ENCODE measurements at places on chromosomes 12 and 14. TPM values are rescaled to one million over a fixed set of nuclear protein-coding genes. Genes with fewer than 3 reads are reported as not detected.

DNA sequence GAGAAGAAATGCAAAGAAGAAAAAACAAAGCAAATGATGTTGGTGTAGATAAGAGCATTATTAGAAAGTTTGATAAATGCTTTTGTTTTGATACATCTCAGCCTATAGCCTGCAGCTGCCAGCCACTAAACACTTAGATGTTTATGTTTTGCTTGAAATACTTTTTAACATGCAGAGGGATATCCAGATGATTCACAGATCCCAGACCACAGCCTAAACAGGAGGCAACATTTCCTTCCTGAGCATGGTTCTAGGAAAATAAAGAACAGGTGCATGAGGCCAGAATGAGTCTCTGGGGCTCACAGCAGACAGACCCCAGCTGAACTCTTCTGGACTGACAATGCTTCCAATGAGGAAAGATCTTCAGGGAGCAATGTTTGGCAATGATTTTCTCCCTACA is 103.7 kb upstream of the EEA1 start:
- no peak for DNase-seq

IAPP gene
- polyA plus RNA-seq = 0.07 TPM

NKX2-8 gene
- not detected for polyA plus RNA-seq

DNA sequence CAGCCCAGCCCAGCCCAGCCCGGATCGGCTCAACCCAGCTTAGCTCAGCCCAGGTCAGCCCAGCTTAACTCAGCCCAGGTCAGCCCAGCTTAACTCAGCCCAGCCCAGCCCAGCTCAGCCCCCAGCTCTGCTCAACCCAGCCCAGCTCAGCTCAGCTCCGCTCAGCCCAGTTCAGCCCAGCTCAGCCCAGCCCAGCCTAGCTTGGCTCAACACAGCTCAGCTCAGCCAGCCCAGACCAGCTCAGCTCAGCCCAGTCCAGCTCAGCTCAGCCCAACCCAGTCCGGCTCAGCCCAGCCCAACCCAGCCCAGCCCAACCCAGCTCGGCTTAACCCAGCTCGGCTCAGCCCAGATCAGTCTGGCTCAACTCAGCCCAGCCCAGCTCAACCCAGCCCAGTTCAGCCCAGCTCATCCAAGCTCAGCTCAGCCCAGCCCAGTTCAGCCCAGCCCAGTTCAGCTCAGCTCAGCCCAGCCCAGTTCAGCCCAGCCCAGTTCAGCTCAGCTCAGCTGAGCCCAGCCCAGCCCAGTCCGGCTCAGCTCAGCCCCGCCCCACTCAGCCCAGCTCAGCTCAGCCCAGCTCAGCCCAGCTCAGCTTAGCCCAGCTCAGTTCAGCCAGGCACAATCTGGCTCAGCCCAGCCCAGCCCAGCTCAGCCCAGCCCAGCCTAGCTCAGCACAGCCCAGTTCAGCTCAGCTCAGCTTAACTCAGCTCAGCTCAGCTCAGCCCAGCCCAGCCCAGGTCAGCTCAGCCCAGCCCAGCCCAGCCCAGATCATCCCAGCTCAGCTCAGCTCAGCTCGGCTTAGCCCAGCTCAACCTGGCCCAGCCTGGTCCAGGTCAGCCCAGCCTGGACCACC is 331.7 kb downstream of the TMEM121 start:
- peak; percentile 53 for DNase-seq

GRCh38 chr12:4292341-4293073 is 18.9 kb downstream of the CCND2 start:
- DNase-seq = no peak

GRCh38 chr12:31603546-31604009 is 12.6 kb upstream of the DENND5B start:
- DNase-seq = no peak

DNA sequence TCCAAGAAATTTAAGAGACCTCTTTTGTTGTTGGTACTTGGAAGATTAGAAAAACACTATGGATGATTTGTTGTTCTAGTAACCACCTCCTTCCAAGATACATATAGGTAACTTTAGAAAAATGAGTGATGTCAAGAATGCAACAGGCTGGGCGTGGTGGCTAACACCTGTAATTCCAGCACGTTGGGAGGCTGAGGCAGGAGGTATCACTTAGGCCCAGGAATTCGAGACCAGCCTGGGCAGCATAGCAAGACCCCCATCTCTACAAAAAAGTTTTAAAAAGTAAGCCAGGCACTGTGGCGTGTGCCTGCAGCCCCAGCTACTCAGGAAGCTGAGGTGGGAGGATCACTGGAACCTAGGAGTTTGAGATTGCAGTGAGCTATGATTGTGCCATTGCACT is 97.8 kb downstream of the PCNX1 start:
- DNase-seq = no peak

- no peak for DNase-seq
Measured at GRCh38 chr12:12559719-12560296, 2.9 kb downstream of the DUSP16 start.

ASB2 gene
- polyA plus RNA-seq = 460 TPM

TEAD4 gene
- polyA plus RNA-seq = 88.7 TPM

RPGRIP1 gene
- 0.15 TPM for polyA plus RNA-seq

KLRF1 gene
- polyA plus RNA-seq = 0.09 TPM

DNA sequence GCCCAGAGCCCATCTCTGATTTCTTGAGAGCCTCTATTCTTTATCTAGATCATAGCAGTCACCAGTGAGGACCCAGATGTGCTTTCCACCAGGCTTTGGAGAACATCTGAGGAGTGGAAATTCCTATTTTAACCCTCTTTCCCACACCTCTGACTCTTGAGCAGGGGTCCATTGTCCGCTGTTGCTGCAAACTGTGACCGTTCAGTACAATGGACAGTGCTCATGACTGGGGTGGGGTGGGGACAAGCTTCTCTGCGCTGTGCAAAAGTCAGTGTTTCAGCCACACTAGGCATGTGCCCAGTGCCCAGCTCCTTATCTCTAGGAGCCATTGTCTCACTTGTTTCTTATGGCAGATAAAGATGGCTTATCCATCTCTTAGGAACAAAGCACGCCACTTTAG is 16.9 kb upstream of the KRT7 start:
- DNase-seq = no peak

DNA sequence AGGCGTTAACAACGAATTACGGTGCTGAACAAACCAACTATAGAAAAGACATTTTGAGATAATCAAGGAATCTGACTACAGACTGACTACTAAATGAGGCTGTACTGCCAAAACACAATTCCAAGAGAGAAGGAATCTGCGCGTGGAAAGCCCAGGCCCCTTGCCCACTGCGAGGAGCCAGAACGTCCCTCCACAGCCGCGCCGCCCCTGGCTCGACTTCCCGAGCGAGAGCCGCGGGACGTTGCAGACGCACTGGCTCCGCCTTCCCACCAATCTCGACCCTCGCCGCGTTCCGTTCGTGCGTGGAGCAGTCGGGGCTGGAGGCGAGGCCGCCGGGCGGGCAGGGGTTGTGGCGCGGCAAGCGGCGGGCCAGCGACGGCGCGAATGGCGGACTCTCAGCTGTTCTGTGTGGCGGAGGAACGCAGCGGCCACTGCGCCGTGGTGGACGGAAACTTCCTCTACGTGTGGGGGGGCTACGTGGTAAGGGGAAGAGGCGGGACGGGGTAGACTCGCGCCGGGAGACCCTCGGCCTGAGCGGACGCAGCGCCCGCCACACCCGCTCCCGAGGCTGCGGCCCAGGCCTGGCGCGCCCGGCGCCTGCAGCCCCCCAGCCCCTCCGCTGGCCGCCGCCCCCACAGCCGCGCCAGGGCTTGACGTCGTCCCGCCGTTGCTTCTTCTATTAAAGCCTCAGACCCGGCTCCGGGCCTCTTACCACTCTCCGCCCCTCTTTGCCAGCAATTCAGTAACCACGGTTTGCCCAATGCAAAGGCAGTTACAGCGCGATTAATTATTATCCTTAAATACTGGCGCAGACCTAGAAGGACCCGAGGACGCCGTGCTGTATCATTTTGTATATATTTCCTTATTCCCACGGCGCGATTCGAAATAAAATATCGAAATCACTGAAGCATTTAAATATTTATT is at the start of gene KLHDC1:
KLHDC1 (plus strand) TSS at position 310 of the 924 bp plus-strand sequence; CDS start at position 385, 75 bp downstream.
- peak; percentile 94 for DNase-seq

C14orf93 gene
- polyA plus RNA-seq = 1.7 TPM

DNA sequence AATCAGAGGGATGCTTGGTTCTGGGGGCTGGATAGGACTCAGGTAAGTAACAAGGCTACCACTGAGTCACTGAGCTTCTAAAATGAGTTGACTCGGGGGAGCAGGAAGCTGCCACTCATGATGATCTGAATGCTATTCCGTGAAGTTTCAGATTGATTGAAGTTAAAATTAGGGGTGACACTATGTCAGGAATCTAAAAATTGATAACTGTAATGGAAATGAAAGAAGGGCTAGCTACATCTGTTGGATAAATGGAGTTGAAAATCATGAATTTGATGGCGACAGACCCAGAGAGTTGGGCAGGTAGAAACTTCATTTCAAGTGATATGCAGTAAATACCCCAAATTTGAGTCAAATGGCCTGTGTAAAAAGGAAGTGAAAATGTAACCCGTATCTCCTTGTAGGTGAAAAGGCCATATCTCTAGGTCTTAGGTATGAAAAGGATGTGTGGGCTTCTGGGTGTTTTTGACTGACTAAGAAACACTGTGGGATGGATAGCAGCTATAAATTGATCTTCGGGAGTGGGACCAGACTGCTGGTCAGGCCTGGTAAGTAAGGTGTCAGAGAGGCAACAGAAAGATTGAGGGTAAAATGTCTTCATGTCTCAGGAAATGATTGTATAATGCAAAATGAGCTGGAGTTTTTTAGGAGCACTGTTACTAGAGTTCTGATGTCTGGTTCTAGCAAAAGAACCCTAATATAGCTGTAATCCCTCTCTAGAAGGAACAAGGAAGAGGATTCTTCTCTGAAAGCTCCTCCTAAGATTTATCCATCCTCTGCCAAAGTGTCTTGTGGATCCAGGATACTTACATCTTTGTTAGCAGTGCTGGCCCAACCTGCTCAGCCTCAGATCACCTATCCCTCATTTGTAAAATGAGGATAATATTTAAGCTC is 57.3 kb downstream of the DAD1 start:
- DNase-seq = no peak

OSGEP gene
- polyA plus RNA-seq = 24.3 TPM

DNA sequence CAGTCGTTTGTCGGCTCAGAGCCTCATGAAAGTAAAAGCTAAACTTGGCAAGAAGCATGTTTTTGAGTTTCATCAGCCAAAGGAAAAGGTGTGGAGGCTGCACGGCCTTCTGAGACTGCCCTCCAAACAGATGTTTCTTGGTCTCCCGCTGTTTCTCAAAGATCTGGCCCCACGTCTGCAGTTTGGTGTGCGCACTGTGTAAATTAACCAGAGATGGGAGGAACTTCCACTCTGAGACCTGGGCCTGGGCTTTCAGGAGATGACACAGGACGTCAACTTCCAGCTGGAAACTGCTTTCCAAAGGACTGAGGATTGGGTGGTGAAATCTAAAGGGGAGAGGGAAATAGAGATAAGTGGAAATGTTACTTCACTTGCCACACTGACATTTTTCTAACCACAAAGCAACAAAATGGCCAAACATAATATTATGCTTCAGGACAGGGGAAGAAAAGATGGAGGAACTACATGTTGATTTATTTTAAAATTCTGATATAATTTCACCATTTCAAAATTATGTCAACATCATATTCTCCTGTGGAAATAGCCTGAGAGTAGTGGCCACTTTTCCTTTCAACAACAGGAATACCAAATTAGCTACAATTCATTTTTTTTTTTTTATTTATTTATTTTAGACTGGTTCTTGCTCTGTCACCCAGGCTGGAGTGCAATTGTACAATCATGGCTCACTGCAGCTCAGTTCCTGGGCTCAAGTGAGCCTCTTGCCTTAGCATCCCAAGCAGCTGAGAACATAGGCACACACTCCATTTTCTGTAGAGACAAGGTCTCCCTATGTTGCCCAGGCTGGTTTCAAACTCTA is 27.6 kb downstream of the KICS2 start:
- DNase-seq = no peak

CCDC88C gene
- 0.49 TPM for polyA plus RNA-seq

SMCO3 gene
- polyA plus RNA-seq = 0.05 TPM

DNA sequence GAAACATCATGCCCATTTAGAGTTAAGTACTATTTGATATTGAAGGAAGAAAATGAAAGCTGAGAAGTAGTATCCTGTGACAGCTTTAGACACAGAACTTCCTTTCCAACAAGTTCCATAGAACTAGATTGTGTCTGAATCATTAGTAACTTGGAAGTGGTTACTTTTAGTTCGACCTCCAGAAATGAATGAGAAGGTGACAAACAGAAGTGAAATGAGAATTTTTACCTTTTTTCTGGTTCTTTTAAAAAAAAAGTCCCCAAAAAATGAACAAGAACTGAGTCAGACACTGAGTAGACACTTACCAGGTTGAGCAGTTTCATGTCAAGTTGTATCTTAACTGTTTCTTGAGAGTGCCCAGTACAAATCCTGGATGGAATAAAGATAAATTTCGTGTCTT is 3.0 kb downstream of the ATP6V0A2 start:
- no peak for DNase-seq

PZP gene
- polyA plus RNA-seq = 0.13 TPM

- no peak for DNase-seq
Measured at GRCh38 chr12:13749389-13749788, 232.0 kb downstream of the GRIN2B start.

KRT6C gene
- 0.04 TPM for polyA plus RNA-seq

- no peak for DNase-seq
Measured at GRCh38 chr12:126770188-126770587, 1496.8 kb upstream of the TMEM132C start.

GRCh38 chr14:27917896-27918295 is 848.7 kb upstream of the FOXG1 start:
- DNase-seq = no peak

GRCh38 chr12:112322441-112322840 is 59.8 kb downstream of the HECTD4 start:
- no peak for DNase-seq

DNA sequence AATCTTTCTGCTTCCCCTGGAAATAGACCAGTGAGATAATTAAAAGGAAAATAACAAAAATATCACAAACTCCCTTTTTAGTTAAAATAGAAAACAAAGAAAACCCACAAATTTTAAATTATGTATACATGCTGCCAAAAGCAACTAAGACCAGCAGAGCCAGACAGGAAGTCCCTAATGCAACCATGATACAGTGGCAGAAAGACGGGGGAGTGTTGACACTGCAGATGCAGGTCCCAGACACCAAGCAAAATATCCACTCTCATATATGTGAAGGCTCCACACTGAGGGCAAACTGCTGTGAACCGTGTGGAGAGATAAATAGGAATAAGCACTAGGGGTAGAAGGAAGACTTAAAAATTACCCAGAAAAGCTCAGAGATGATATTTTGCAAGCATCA is 401.0 kb downstream of the BTG1 start:
- DNase-seq = no peak

DNA sequence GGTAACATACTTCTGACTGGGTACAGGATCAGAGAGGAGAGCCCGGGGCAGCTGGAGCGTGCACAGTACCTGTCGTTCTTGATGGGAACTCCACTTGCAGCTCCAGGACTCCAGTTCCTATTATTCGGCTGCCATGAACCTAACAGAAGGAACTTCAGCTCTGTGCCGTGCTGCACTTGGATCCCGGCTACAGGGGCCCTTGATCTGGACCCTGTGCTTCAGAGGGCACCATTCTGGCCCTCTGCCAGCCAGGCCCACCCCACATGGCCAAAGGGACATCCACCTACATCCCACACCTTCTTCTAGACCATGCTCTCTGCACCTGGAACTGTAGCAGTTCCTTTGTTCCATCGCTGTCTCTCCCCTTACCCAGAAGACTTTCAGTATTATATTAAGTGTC is 58.2 kb downstream of the PAX9 start:
- no peak for DNase-seq

COL2A1 gene
- polyA plus RNA-seq = 0.41 TPM

GRCh38 chr12:62799766-62800406 is 135.1 kb downstream of the PPM1H start:
- no peak for DNase-seq
